NCI-H1105 (cell line): ENCODE measurements at places on chromosomes 1 and 21.
A peak's percentile ranks its signal among the peaks of the same experiment; 100 is the strongest.

DNA sequence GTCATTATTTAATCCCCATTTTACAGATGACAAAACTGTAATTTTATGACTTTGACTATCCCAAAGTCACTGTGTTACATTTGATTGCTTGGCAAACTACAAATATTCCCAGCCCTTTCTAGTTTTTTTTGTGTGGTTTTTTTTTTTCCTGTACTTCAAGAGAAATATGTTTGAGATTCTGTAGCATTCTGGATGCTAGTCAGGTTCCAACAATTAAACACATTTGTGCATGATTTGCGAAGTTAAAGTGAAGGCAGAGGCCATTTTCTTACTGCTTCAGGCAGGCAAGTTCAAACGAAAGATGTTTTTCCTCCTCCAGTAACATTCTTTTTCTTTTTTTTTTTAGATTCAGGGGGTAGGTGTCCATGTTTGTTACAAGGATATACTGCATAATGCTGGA, 107.9 kb upstream of the SERTAD4 start:
- DNase-seq: no peak

GRCh38 chr1:223453902-223454301, 60.7 kb downstream of the CCDC185 start:
- DNase-seq: no peak

DNA sequence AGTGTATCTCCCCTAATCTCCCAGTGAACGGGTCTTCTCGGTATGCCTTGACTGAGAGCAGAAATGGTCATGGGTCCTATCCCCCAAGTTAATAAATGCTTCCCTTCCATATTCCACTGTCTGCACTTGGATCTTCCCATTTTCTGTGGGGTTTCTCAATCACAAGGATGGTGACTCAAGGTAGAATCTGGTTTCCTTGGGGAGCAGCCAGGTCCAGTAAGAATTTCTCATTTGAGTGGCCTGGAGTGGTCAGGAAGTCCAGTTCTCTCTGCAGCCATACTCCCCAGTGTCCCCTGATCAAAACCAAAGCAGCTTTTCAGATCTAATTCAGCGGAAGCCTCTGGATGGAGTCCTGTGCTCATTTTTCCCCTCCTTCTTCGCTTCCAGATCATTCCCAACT, 14.8 kb upstream of the SLC27A3 start:
- no peak for DNase-seq

GRCh38 chr1:246091477-246091876, 415.6 kb downstream of the SMYD3 start:
- no peak for DNase-seq

DNA sequence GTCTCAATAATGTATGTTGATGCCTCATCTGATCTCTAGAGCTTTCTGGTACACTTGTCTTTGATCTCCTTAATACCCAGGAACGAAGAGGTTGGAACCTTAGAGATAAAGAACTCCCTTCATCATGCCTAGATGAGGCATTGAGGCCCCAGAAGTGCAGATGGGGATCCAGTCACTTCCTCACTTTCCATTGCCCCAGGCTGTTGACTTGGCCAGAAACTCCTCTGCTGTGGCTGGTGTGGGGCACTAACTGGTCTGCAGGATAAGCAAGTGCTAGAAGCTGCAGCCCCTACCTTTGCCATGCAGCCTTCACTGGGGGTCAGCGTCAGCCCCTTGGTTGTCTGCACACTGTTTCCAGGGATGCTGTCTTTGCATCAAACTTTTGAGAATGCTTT, 49.9 kb downstream of the STUM start:
- DNase-seq: no peak

- DNase-seq: no peak
These were observed 55.9 kb upstream of the PROX1 start for GRCh38 chr1:213931836-213932235.

DNA sequence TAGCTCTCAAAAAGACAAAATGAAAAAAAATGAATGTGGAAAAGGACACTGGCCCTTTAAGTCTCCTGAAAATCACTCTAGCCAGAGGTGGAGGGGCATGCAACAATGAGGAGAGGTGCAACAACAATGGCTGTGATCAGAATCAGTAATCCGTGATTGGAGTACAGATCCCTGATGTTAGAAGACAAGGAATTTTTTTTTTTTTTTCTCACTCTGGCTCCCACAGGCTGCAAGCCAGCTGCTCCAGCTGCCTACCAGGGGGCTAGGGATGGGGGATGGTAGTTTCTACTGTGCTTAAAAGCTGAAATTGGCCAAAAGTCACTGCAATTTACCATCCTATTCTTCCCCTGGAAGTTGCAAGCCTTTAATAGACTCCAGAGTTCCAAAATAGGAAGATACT, 54.5 kb downstream of the STYXL2 start:
- peak; percentile 4 for DNase-seq

GRCh38 chr1:147892731-147893214, 9.8 kb upstream of the GJA8 start:
- DNase-seq: peak; percentile 52

GRCh38 chr1:168261390-168261789, 19.3 kb upstream of the TBX19 start:
- no peak for DNase-seq
